Hindlimb muscle (tissue), 1 donor: ENCODE measurements at places on chromosomes 1 and 21.

DNA sequence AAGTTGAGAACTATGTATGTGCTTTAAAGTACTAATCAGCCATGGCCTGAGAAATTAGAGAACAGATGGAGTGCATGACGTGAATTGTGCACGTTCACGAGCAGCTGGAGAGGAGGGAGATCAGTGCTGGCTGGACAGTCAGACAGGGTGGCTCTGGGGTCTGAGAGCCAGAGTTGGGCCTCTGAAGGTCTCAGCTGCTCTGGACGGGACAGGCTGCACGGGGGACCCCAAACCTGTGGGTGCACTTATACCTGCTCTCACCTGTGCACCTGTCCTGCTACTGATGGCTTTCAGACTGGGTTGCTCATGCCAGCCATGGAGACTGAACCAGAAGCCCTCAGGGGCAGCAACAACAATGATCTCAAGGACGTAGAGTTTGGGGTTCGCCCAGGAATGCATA is 43.5 kb downstream of the UMODL1 start:
- DNase-seq = no peak

GRCh38 chr21:37496972-37497371 is 130.4 kb downstream of the DYRK1A start:
- no peak for DNase-seq

DNA sequence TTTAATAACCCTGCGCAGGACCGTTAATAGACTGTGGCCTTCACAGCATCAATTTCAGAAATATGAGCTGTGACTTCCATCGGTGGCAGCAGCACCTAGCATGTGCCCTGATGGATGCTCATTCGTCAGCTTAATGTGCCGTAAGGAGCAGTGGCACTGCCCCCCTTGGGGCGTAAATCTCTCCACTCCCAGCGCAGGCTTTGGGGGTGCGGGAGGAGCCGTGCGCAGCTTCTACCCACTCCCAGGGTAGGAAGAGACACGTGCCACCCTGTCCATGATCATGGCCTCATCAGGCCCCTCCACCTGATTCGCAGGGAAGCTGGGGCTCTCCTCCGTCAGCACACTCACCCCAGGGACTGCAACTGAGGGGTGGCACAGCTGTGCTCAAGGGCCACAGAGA is 149.5 kb downstream of the NPHP4 start:
- DNase-seq = no peak

- no peak for DNase-seq
Measured at GRCh38 chr1:206734499-206735142, 36.0 kb upstream of the IL19 start.

DNA sequence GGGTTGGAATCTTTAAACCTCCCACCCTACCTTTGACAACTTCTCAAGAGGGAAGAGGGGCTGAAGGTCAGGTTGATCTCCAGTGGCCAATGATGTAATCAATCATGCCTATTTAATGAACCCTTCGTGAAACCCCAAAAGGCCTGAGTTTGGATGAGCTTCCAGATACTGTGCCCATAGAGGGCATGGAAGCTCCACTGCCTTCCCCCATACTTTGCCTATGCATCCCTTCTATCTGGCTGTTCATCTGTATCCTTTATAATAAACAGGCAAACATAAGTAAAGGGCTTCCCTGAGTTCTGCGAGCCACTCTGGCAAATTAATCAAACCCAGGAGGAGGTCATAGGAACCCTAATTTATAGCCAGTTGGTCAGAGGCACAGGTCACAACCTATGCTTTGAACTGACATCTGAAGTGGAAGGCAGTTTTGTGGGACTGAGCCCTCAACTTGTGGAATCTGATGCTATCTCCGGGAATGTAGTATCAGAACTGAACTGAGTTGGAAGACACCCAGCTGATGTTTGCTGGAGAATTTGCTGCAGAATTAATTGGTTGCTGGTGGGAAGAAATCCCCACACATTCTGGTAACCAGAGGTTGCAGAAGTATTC is 24.8 kb downstream of the S100A10 start:
- no peak for DNase-seq

- peak; percentile 75 for DNase-seq
Measured at GRCh38 chr1:218930472-218931241, 243.0 kb upstream of the LYPLAL1 start.

GRCh38 chr1:91541918-91542533 is 41.4 kb downstream of the CDC7 start:
- no peak for DNase-seq

DNA sequence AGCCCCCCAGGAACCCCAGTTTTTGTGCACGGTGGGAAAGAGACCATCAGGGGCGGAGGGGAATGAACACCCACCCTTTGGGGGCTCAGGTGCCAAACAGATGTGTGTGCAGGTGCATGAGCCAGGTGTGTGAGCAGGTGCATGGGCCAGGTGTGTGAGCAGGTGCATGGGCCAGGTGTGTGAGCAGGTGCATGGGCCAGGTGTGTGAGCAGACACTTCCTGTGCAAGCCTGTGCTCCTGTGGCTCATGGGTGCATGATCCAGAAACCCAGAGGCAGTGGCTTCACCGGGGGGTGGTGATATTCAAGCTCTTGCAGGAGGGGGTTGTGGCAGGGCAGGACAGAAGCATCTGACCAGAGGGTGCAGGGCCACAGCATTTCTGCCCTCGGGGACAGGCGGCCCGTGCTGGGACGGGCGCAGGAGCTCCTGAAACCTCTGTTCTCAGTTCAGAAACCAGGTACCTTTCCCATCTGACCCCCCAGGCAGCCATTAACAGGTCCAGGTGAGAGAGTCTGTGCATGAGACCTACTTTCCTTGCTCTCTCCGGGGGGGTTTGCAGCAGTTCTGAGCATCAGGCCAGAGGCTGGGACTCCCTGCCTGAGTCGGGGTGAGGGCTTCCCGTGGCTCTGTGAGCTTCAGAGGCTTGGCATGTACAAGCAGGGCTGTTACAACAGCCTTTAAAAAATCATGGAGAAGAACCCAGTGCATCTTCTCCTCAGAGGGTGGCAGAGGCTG is 29.1 kb downstream of the COL18A1 start:
- no peak for DNase-seq

DNA sequence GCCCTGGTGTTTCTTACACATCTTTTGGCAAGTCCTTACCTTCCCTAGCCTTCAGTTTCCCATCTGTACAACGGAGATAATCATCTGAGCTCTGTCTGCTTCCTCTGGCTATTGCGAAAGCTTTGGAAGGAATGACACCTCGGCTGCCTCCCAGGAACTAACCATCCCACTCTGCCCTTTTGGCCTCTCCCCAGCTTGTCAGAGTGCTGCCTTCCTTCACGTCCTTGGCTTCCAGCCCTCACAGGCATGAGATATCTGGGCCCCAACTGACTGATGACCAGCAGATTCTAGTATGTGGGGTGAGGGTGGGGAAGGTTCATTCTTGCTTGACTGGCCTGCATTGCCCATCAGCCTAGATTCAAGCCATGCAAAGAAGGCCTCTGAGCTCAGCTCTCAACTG is 253.1 kb upstream of the FGGY start:
- no peak for DNase-seq

DNA sequence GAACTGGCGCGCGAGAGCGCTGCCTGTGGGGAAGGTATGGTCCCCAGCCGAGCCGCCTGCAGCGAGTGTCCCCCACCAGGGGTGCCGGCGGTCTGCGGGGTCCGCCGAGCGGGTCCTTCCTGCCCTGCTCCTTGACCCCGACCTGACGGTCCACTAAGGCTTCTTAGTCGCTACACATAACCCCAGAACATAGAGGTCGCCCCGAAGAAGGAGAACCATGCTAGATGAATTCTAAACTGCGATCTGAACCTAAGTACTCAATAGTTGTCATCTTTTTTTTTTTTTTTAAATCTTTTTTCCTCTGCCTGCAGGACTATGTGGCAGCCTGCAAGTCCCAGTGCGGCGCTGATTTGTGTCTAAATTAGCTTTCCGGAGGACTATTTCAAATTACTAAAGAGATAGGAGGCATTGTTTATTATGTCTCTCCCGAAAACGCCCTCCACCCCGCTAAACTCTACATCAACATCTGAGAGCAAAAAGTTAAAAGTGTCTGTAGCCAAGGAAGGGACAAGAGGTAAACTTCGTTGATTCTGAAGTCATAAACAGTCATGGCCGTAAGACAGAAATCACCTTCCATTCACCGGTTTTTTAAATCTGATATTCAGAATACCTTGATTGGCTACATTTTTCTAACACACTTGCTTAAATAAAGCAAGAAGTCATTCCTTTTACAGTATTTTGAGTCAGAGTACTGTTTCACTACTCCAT is 476 bp downstream of the AXDND1 start:
- no peak for DNase-seq

GRCh38 chr1:86394416-86394815 is 1.7 kb downstream of the ODF2L start:
- no peak for DNase-seq

DNA sequence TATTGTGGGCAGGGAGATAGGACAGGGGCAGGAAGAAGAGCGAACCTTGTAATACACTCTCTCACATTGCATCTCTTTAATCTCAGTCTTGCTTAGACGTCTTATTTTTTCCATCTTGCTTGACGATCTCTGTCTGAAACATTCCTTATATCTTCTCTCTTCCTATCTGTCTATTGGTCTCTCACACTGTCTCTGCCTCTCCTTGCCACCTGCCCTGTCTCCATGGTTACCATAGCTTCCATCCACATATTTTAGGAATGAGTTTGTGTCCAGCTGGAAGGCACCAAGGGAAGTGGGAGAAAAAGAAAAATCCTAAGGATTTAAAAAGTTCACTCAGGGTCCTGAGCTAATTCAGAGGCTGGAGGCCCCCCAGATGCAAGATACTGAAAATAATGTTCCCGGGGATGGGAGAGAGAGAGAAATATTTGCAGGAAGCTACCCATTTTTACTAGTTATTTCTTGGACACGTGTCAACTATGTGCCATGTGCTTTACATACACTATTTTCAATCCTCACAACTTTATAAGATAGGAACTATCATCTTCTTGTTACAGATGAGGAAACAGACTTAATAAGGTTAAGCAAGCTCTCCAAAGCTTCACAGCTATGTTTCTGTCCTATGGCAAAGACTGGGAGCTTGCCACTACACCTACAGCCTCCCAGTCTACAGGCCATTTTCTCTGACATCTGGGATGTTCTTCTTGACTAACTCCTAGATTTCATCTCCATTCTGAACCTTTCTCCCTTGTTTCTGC is 933 bp downstream of the ANKRD34A start:
- DNase-seq = no peak

DNA sequence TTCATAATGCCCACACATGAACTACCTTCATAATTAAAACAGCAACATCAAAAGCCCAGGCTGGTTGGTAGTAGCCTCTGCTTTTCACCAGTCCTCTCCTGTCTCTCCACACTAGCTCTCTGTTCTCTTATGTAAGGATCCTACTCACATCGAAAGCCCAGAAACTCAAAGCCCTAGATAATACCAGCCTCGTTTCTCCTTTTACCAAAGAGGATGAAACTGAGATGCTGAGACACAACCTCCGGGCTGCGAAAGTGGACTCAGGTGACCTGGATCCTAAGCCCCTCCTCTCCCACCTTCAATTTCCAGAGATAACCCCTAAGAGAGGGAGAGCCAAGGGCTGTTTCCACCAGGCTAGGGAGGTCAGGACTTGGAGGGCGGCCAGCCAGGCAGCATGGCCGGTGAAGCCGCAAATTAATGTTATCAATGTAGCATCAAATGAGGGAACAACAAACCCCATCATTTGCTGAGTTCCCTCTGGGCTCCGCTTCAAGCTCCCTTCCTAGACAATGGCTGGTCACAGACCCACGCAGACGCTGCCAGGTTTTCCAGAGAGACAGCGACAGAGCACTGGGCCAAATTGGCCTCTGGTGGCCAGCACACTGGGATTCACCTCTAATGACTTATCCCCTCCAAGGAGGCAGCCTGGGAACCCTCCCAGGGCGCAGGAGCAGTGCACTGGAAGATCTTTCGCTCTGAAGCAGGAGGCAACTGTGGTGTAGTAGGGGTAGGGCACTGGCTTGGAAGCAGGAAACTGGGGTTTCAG is 20.7 kb upstream of the STMN1 start:
- DNase-seq = no peak

DNA sequence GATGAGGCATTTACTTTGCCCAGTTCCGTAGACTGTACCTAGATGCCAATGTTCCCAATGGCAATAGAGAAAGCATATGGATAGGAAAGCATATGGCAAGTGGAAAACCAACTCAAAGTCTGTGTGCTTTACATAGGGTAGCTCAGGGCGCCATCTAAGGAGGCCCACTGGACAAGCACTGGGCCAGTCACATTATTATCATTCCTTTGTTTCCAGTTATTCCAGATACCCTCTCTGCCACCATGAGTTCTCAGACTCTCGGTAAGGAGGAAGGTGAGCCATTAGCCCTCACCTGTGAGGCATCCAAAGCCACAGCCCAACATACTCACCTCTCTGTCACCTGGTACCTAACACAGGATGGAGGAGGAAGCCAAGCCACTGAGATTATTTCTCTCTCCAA is 9.8 kb downstream of the CD101 start:
- no peak for DNase-seq

DNA sequence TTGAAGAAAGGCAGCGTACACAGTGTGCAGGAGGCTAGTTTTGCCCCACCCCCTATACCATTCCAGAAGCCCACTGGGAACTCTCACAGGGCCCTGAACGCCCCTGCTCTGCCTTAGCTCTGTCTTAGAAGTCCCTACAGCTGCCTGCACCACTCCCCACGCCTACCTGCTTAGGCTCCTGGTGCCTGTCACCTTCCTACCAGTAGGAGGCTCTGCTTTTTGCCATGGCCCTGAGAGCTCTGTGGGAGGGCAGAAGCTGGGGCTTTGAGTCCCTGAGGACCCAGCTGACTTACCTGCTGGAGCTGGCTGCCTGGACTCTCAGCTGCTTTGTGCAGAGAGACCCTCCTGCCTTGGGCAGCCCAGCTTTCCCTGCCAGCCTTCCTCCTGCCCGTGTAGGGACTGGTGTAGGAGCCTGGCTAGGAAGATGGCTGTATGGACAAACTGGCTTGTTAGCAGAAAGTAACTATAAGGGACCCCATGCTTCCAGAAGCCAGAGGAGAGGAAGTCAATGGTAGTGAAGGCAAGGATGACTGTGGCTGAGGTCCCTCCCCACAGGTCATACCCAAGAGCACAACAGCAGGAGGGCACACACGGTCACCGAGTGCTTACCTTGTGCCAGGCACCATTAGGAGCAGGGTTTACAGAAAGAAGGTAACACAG is 9.8 kb upstream of the CELSR2 start:
- DNase-seq = no peak

DNA sequence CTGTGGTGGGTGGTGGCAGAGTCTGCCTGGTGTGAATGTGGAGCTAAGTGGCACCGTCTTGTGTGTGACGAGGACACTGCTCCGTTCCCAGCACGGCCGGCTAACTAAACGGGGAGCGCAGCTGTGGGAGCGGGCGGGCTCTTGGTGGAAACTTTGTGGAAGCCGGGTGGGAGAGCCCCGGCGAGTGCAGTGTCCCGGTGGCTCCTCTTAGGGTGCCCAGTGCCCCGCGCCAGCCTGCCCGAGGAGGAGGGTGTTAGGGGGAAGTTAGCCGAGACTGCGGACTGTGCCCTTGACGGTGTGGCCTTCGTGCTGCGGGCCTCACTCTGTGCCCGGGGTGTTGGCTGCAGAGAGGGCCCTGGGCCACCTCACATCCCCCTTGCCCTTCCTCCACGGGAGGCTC is 9.9 kb downstream of the PEX10 start:
- DNase-seq = no peak

GRCh38 chr1:165842023-165842670 is 14.7 kb downstream of the UCK2 start:
- DNase-seq = no peak
